ENCODE measurements at places on chromosomes 7 and 10.
A peak's percentile ranks its signal among the peaks of the same experiment; 100 is the strongest.

DNA sequence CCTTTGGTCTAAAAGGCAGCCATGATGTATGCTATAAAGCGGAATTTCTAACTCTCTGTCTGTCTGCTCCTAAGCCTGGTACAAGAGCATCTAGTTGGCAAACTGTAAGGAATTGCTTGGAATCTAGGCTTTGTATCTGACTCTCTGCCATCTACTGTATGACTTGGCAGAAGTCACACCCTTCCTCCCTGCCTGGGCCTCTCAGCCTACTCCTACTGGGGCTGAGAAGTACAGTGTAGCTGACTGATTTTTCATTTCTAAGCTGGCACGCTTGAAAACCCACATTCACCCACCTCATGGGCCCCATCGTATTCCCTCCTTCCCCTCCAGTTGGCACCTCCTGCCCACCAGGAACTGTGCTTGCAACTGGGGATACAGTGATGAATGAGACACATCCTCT, 435.2 kb downstream of the PLXNA4 start:
- DNase-seq = no peak

DNA sequence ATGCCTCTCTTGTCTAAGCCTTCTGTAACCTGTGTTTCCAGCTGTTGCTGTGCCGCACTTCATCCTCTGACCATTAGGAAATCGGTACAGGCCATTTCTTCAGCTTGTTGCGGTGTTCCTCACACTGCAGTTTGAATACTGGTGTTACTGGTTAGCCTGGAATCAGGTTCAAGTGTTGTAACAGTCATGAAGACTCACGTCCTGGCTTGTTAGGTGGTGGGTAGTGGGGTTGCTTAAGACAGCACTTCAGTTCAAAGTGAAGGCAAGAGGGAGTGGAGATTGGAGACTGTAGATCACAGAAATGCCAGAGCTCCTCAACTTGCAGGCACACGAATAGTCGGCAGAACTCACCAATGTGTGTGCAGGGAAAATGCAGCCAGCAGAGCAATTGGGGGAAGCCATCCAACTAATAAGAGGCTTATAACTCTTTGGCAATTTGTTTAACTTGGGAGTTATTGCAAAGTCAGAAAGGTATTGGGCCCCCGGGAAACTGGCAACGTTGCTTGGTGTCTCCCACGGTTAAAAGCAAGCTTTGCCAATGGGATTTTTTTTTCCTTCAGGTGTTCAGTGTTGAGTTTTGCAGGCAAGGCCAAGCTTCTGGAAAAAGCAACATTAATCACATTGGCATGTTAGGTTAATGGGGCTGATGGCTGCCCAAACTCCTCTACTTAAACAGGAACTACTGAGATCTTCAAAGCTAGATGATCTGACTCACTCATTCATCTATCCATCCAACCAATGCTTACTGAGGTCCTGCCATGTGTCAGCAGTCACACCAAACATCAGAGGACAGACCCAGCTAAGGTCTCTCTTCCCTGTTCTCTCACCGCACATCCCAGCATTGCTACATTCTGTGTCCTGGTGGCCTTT, 380.9 kb downstream of the GATA3 start:
- no peak for DNase-seq

GRCh38 chr10:47025540-47026300, 114.5 kb downstream of the PTPN20 start:
- no peak for DNase-seq

DNA sequence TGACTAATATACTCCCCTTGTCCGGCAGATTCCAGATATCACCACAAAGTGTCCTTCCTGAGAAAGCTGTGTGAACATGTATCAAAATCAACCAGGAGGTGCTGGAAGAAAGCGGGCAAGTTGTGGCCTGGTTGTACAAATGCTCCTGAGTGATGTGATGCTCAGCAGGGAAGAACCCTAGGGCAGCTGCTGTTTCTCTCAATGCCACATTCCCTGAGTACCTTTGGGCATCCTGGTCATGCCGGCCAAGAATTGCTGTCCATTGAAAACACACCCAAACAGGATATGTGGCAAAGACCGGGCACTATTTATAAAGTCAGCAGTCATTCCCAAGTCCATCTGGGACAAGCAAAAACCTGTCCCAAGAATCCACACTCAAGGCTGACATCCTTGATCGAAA, 7.8 kb upstream of the ADCY1 start:
- no peak for DNase-seq

DNA sequence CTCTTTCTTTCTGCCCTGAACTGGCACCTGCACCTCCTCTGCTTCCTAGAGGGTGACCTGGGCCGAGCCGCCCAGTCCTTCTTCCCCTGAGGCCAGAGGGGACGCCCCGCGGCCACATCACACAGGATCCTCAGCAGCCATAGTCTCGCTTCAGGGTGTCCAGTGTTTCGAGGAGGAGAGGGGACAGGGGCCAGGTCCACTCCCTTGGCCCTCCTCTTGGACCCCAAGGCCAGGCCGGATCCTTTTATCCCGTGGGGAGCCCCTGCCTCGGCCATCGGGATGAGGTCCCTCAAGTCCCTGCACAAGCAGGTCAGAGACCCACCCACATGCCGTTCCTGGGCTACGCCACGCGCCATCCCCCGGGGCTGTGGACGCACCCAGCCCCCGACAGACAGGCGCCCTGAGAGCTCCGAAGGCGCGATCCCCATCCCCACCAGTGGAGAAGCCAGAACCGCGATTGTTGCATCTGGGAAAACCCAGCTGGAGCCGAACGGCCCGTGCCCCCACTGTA, 3.6 kb downstream of the BHLHA15 start:
- no peak for DNase-seq

GRCh38 chr10:47370878-47371277, 13.2 kb downstream of the ZNF488 start:
- no peak for DNase-seq

DNA sequence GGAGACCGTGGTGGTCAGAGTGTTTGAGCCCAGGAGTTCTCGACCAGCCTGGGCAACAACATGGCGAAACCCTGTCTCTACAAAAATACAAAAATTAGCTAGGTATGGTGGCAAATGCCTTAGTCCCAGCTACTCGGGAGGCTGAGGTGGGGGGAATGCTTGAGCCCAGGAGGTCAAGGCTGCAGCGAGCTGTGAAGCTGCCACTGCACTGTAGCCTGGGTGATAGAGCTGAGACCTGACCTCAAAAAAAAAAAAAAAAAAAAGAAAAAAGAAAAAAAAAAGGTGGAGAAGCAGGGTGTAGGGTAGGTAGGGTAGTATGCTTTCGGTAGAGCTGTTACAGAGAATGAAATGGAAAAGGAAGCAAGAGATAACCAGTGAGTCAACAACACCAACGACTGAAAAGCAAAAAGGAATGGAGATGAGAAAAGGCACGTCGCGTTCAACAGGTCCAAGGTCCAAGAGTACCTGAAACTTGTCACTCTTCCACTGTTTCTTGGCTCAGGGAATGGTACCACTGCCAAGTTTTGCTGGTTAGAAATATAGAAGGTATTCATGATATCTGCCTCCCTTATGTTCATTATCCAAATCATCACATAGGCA, 4.3 kb upstream of the RSBN1L start:
- DNase-seq = no peak

DNA sequence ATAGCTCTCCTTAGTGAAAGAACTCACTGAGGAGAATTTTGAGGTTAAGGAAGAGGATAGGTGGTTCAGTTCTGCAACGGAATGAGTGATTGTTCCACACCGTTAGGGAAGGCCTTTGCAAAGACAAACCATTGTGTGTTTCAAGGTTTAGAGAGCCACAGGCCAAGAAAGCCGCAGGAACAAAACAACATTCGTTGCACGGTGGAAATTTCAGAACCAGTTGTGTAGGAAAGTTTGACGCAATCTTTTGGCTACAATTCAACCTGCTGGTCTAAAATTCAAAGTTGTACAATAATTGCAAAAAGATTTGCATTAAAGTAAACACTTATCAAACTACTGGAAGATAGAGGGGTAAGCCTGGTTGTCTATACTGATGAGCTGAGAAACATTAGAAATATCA, 91.4 kb downstream of the FAM107B start:
- no peak for DNase-seq

GRCh38 chr7:158365267-158365666, 222.4 kb downstream of the PTPRN2 start:
- no peak for DNase-seq

DNA sequence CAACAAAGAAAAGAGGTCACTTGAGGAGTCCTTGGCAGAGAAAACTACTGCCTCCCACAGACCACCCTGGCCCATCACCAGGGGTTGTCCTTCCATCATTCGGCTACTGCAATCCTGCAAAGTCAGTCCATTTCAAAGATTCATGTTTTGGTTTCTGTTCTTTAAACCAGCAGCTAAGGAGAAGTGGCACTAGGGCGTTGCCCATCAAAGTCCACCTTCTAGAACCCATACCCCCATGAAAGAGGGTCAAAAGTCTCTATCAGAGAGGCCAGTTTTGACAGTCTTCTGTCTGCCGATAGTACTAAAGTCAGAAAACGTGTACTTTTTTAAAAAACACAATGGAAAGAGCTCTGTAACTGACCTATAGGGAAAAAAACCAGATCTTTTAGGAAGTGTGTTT, 14.4 kb downstream of the CCDC6 start:
- DNase-seq = no peak

GRCh38 chr10:53111529-53111928, 338.9 kb upstream of the MBL2 start:
- DNase-seq = no peak

GRCh38 chr10:78927257-78927995, 141.3 kb upstream of the ZMIZ1 start:
- DNase-seq = no peak

- no peak for DNase-seq
Measured at GRCh38 chr10:132752378-132752777, 33.6 kb downstream of the NKX6-2 start.

- DNase-seq = no peak
Measured at GRCh38 chr7:128841171-128841690, 11.0 kb downstream of the FLNC start.

DNA sequence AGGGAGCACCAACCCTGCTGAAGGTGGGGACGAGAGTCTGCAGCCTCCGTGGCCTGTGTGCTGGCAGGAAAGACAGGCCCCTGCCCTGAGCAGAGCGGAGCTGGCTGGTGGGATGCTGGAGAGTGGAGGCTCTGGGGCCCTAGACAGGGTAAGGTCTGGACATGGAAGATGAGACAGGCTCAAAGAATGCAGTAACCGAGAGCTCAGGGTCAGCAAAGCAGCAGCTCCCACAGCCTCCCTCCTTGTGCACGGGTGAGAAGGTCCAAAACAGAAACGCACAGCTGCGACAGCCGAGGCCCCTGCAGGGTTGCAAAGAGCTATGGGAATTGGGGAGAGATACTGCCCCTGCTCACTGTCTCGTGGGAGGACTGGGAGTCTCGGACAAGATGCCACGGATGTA, 80.5 kb downstream of the TNS3 start:
- DNase-seq = no peak

GRCh38 chr10:80538481-80539185, 931 bp downstream of the SH2D4B start:
- DNase-seq = no peak

GRCh38 chr10:97134983-97135382, 50.8 kb downstream of the SLIT1 start:
- DNase-seq = no peak

DNA sequence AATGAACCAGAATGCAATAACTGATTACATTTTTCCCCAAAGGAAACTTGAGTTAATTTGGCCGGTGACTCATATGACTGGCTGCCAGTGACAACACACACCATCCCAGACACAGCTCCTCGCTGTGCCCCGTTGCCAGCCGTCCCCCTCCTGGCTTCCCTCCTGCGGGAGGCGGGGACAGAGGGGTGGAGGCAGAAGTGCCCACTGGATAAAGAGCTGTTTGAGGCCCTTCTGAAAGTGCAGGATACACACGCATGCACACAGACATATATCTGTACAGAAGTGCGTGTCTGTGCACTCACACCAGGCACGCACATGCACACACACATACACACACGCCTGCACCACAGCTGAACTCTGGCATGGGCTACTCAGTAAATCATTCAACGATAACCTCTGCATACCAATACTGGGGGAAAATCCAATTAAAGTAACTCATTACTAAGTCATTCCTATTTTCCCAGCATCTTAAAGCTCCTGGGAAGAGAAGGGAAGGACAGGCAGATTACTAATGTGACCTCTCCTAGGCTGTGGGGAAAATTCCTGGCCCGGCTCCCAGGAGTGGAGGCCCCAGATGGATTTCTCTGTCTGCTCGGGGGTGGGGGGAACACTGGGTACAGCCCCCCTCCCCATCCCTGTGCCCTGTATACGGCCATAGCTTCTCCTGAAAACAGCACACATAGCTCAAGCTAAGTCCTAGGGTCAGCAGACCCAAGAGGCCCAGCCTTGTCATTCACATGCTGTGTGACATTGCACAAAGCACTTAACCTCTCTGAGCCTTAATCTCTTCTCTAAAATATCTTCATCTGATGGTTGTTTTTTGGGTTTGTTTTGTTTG, 52.3 kb upstream of the MYL10 start:
- DNase-seq = no peak

GRCh38 chr7:27709137-27710075, 30.6 kb upstream of the TAX1BP1 start:
- peak; percentile 48 for DNase-seq

GRCh38 chr10:60433684-60434083, 44.0 kb upstream of the ANK3 start:
- DNase-seq = no peak

- no peak for DNase-seq
Measured at GRCh38 chr10:42623929-42624328, 14.4 kb downstream of the ZNF33B start.

- DNase-seq = no peak
Measured at GRCh38 chr7:25711940-25712339, 440.1 kb upstream of the NFE2L3 start.

GRCh38 chr7:76354981-76355730, 3.6 kb downstream of the YWHAG start:
- DNase-seq = no peak

- DNase-seq = peak; percentile 76
Measured at GRCh38 chr7:134548877-134549276, at the start of gene AKR1B15. Gene AKR1B15, plus strand, starts transcription at chr7:134549110. Its CDS starts 15,510 bp downstream, at chr7:134564620.

DNA sequence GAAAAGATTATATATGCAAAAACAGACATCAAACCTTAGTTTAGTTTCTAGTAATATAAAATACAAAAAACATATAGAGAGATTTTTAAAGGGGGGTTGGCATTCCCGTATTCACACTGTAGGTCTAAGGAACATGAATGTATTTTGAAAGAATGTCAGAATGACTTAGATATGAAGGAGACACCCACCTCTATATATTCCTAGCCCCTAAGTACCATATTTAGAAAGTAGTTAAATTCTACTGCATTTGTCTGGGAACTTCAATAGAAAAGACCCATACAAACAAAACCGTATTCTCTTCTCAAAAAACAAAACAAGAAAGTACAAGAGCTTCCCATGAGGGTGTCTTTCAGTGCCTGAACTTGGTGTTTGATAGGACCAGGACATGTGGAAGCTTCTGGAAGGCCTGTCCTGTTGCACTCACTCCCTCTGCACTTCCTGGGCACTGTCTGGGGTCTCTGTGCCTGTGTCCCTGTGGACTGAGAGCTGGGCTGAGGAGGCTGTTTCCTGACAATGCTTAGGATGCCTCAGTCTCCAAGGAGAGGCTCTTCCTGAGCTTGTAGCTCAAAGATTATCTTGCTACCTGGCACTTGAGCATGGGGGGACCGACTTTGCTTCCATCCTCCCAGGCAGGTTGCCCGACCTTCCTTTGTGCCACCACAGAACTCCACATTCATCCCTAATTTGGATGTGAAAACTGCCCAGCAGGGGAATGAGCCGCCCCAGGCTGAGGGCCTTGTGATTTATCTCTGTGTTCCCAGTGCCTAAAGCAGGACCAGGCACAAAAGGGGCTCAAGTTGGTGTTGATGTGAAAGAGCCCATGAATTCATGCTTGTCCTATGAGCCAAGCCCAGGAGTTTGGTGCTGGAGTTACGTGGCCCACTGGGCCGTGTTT, 44.4 kb upstream of the KLF6 start:
- DNase-seq = no peak
